Cardiac septum (tissue), 1 donor: ENCODE measurements at places on chromosomes 5 and 9. TPM values are rescaled to one million over a fixed set of nuclear protein-coding genes. Genes with fewer than 3 reads are reported as not detected.

DNA sequence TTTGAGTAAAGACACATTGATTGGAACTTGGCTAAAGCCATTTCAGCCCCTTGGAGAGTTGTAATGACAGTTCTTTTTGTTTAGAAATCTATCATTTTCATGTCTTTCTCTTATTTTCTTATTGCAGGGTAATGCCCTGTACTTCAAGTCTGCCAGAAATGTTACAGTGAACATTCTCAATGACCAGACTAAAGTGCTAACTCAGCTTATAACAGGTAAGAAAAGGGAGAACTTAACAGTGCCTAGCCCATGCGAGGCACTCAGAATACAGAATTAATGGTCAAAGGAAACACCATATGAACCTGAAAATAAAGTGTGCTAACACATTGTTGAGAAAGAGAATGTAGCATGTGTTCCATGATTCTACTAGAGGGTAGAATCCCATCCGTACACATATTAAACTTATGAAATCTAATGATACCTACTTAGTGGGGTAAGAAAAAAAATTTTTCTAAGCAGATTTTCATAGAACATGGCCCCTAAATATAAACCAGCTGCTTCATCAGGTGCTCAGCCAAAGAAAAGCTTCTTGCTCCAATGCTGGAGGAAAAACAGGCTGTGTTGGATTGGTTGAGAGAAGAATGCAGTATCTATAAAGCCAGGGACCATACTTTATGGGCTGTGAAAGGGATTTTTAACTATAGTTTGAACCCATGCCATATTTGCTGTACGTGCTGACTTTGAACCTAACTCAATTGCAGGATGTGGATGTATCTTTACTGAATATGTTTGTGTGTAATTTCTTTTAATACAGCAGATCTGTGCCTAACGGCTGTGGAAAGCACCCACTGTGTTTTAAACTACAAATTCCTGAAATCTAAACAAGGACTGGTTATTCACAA, 260.8 kb upstream of the PPP1R2B start:
- no peak for DNase-seq

The IRX2 gene
- total RNA-seq, result 3.2 TPM

- DNase-seq, result no peak
Measured at GRCh38 chr5:176561259-176561658, 12.1 kb downstream of the CDHR2 start.

GRCh38 chr5:34464829-34465228, 191.3 kb upstream of the RAI14 start:
- no peak for DNase-seq

DNA sequence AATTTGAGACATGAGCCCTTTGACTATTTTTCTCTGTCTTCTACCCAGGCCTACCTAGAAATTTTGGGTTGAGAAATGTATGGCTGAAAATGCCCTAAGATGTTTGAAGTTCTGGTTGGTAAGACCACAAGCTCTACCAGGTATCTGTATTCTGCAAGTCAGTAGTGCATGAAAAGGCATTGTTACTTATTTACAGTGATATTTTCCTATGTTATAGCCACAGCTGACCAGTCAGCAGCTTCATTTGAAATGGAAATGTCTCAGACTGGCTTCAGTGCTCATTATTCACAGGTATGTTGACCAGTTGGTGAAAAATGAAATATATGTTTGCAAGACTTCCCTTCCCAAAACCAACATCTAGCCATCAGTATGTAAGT, 91.9 kb upstream of the ITGA2 start:
- no peak for DNase-seq

The BARX1 gene
- total RNA-seq, result 0.19 TPM

The IL17B gene
- total RNA-seq, result not detected

GRCh38 chr9:82410866-82411265, 422.3 kb downstream of the SPATA31D1 start:
- no peak for DNase-seq

GRCh38 chr5:37735649-37736347, 104.0 kb downstream of the GDNF start:
- DNase-seq, result no peak

DNA sequence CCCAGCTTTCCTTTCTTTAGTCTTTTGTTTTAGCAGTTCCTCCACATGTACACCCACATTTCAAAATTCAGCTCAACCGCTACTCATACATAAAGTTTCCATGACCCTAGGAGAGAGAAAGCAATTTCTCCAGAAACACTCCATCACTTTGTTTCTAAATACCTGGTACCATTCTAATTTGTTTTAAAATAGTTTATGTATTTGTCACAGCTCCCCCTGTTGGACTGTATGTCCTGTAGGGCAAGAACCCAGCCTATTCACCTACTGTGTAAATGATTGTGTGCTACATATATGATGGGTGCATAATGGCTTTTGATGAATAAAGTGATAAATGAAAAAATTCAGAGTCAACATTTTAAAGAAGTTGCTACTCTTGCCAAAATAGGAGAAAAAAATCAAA, 139.1 kb downstream of the COX7C start:
- no peak for DNase-seq

The OR1J4 gene
- total RNA-seq, result not detected

- no peak for DNase-seq
Measured at GRCh38 chr9:78472111-78472510, 175.2 kb downstream of the PSAT1 start.
